Stimulated activated memory B cell treated with anti-CD40 and anti-IgM and Interleukin-4, amounts not matched to agents 10 μg/mL and 1 μg/mL and 100 μg/mL, for 72 hours (primary cell): ENCODE measurements at places on chromosomes 4 and X.

GRCh38 chr4:182063651-182064050 lies 179.6 kb upstream of the TENM3 start:
- ATAC-seq, result no peak

DNA sequence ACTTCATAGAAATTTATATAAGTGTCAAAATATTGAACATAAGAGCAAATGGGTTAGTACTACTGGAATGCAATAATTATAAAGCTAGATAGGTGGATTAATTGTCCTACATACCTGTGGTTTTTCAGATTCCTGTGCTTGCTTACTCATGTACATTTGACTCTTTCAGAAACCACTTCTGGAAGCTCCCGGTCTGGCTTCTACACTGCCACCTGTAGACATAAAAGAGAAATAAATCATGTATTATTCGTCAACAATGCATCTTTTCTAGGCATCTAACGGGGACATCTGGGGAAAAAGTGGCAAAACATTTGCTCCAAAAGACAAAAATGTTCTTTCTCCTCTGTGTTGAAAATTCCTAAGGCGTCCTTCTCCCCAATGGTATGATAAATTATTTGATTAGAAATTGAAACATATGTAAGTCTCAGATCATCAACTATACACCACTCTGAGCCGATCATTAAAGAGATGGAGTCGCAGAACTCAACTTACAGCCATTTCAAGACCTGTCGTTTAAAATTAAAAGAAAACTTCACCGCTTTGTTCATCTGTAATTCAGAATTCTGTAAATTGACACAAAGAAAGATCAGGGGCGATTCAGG lies 648.7 kb upstream of the DIPK2B start:
- no peak for ATAC-seq

DNA sequence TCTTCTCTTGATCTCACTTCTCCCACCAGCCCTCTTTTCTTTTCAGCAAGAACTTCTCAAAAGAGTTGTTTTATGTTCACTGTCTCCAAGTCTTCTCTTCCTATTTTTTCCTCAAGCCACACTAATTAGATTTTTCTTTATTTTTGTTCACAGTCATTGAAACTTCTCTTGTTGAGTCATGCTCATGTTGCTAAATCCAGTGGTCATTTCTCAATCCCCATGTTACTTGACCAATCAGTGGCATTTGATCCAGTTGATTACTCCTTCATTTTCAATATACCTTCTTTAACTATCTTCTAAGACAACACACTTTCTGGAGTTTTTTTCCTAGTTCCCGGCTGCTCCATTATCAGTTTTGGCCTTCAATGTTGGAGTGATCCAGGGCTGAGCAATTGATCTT lies 103.1 kb upstream of the LSM6 start:
- ATAC-seq, result no peak

DNA sequence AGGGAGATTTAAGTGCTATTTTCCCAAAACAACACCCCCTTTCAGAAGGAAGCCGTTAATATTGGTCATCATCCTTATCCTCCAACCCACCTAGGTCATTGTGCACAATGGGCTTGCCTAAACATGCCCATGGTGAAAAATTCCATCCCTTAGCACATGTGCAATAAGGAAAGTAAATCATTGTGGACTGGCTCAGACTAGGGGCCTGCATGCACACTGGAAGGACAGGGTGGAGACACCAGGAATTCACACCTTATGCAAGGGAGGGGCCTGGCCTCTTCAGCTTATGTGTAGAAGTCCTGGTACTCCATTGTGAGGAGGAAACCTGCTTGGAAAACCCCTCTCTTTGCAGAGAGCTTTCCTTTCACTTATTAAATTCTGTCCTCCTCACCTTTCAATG lies 311.4 kb upstream of the NDST4 start:
- no peak for ATAC-seq

DNA sequence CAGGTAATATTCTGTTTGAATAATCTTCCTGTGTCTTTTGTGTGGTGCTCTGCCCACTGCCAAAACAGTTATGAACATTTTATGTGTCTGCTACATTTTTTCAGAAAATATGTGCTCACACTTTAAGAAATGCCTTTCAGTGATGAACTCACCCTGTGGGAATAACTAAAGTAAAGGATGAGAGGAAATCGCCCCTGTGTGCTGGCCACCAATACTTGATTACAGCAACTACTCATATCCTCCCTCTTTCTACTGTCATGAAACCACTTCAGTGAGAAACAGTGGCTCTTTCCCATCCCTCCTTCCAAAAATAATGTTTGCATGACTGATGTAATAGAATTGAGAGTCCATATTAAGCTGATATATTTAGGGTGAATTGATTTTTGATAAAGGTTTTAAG lies 900.9 kb downstream of the RAB28 start:
- no peak for ATAC-seq
